ENCODE measurements at places on chromosomes 6 and 20.

DNA sequence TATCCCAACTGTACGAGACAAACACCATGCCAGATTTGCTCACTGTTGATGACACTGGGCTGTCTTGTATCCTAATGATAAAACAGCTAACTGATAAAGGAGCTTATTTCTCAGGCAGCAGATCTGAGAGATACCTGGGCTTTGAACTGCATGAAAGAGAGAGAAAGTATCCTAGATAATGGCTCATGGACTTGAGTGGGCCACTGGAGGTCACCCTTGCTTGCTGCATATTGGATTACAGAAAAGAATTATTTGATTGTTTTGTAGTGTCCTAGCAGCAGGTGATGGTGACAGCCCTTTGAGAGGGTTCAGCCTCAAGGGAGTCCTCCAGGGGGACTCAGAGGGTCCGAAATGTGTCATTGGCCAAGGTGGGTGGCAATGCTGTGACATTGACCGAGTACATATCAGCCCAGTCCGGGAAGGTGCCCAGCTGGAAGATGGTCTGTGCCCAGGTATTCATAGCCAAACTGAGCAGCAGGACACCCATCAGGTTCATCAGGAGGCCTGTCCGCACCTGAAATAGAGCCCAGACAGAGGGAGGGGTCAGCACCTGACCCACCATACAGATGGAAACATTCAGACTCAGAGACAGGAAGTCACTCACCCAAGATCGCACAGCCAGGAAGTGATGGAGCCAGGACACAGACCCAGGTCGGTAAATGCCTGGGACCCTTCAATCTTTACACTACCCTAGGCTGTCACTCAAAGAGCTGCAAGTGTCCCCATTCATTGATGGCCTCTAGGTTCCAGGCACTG lies 9.4 kb upstream of the OCSTAMP start:
- DNase-seq: no peak

DNA sequence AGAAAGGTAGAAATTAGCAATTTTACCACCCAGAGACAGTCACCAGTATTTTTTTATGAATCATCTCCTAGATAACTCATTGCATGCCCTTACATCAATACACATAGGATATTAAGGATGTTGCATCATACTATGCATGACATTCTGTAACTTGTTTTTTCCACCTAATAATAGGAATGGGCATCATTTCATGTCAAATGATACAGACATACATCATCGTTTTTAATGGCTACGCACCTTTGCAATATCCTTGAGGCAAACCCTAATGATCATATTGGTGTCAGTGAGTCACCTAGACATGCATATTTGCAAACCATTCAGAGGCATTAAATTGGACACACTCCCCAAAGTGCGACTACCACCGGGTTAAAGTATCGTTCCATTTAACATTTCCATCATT lies 309.7 kb upstream of the AGPAT4 start:
- no peak for DNase-seq

- no peak for DNase-seq
Observed at GRCh38 chr6:106502559-106502958, 126.7 kb downstream of the RTN4IP1 start.

DNA sequence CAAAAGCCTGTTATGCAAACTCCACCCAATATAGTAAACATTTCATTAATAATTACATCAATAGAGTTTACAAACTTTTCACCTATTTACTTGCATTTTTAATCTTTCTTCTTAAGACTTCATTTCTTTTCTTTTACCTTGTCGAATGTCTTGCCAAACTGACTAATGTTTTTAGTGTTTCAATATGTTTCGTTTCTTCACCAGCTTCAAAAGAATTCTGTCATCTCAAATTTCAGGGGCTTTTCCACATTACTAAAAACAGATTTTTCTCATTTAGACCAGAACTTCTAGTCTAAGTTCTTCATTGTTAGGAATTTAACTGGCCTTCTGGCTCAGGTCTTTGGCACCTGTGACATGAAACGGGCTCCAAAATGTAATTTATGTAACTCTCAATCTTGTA lies 196.5 kb downstream of the ARHGAP18 start:
- DNase-seq: no peak

DNA sequence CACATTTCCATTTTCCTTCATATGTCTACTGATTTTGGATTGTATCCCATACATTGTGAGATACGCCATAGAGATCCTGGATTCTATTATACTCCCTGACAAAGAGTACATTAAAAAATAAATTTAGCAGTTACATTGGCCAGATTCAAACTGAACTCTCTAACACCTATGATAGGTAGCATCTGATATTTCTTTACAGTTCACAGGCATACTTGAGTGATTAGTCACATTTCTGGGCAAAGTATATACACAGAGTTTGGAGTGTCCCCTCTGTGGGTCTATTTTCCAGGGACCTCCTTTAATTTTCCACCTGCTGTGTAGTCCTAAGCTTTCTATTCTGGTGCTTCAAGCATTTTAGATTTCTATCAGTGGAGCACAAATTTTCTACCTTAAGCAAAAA lies 96.4 kb downstream of the TBC1D32 start:
- DNase-seq: no peak

- peak; percentile 75 for DNase-seq
Observed at GRCh38 chr20:49534255-49534712, 33.7 kb downstream of the PTGIS start.

DNA sequence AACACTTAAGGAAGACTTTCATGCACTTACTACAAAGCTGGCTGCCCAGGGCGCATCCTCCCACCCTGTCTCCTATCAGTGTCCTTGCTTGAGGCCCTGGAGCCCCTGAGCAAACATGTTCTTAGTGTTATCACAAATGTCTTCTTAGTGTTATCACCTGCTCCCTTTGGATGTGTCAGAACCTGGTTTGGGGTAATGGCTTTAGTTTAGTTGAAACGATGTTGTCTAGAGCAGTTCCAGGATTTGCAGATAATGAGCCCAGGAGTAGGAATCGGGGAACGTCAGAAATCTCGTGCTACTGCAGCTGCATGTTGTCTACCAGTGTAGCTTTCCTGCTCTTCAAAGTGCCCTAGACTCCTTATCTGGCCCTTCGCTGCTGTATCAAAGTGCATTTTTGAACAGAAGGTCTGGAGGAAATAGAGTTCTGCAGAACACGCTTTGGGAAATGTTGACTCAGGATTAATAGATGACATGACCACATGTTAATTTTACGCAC lies 69.6 kb downstream of the PHACTR2 start:
- no peak for DNase-seq

DNA sequence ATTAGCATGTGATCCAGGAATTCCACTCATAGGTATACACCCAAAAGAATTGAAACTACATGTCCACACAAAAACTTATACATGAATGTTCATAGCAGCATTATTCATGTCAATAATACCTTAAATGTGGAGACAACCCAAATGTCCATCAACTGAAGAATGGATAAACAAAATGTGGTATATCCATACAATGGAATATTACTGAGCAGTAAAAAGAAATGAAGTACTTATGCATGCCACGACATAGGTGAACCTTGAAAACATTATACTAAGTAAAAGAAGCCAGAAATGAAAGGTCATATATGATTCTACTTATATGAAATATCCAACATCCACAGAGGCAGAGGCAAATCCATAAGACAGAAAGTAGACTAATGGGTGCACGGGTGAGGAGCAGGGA lies 159.9 kb downstream of the UNC5CL start:
- DNase-seq: no peak

GRCh38 chr6:48809245-48809644 lies 653.8 kb downstream of the MMUT start:
- no peak for DNase-seq

- no peak for DNase-seq
Observed at GRCh38 chr6:6696867-6697531, 108.5 kb downstream of the LY86 start.

GRCh38 chr6:26534681-26535465 lies 3.3 kb upstream of the HMGN4 start:
- no peak for DNase-seq
